ENCODE measurements at places on chromosomes 6 and 20.

DNA sequence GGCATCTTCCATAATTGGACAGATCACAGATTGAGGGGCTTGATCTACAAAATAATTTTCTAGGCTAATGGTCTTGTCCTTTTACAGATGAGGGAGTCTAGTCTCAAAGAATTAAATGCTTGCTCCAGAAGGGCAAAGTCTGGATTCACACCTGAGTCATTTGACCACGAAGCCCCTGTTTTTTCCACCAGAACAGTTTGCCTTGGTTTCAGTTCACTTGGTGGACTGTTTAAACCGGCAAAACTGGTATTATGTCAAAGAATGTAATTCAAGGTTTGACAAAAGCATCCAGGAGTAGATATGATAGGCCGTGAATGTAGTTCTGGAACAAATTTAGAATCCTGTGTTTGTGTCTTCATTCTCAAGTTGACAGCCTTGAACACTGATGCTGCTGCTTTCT, 3.3 kb downstream of the MYO6 start:
- DNase-seq = no peak

DNA sequence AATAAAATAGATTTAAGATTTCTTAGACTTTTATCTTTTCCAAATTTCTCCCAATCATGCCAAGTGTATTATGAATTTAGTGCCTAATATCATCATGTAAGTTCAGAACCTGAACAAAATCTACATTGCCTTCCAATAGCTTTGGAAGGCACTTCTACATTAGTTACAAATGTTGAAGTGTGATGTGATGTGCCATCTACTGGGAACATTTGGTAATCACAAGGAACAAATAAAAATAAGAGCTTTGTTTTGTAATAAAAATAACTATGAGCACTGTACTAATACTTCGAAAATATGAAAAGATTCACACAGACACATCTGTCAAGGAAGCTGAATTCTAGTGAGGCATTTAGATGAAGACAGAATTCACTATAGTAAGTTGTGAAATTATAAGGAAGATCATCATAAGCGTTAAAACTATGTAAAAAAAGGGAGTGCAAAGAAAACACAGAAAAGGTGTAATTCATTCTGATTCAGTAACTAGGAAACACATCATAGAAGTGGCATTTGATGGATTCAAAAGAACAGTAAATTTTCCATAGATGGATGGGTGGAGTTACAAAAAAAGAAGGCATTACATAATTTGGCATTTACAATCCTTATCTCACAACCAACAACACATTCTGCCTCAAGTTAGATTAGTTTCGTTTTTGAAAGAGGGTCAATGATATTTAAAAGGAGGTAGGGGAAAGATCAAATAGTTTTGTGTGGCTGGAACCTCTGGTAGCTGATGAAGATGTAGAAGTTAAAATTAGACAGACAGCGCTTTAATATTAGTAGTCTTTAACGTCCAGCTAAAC, 161.0 kb downstream of the ASCC3 start:
- DNase-seq = peak; percentile 66

GRCh38 chr20:9032758-9033157, 36.1 kb upstream of the PLCB4 start:
- no peak for DNase-seq

- DNase-seq = no peak
Observed at GRCh38 chr6:45052325-45052724, 275.8 kb upstream of the RUNX2 start.

- DNase-seq = no peak
Observed at GRCh38 chr6:149580880-149581279, 14.7 kb downstream of the GINM1 start.

GRCh38 chr6:5303682-5304081, 42.4 kb downstream of the FARS2 start:
- peak; percentile 26 for DNase-seq

GRCh38 chr6:11890849-11891248, 112.2 kb upstream of the ADTRP start:
- no peak for DNase-seq

- no peak for DNase-seq
Observed at GRCh38 chr6:34044945-34045595, 100.8 kb downstream of the GRM4 start.

DNA sequence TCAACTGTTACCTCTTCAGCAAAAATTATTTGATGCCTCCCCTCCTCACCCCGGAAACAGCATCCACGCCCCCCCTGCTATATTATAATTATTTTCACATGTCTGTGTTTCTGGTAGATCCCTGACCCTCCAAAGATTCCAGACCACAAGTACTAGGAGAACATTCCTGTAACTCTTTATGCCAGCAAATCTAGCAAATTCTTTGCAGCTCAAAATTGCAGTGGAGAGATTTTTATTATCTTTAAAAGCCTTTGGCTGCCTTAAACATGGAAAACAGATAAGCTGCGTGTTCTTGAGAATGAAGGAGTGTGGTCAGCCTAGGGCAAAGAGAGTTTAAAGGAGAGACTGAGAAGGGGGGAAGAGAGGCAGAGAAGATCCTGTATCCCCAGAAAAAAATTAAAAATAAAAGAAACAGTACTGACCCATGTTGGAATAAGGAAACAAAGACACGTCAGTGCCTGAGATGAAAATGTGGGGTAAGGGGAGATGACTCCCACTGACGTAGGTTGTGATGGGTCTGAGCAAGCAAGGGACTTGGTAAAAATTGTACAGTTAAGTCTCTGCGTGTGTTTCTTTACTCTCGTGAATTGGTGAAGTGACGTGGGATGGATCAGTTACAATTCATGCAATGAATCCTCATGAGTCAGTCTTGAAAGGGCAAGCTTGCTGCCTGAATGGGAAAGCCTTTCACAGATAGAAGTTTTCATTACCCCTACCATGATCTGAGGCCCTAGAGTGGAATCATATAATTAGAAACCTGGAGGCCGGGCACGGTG, 8.3 kb downstream of the ID4 start:
- no peak for DNase-seq

- DNase-seq = peak; percentile 87
Observed at GRCh38 chr20:38453941-38454340, 18.7 kb upstream of the RALGAPB start.

- DNase-seq = no peak
Observed at GRCh38 chr20:18839507-18840247, 26.1 kb downstream of the SCP2D1 start.

- no peak for DNase-seq
Observed at GRCh38 chr6:79470728-79471127, 66.5 kb downstream of the LCA5 start.

DNA sequence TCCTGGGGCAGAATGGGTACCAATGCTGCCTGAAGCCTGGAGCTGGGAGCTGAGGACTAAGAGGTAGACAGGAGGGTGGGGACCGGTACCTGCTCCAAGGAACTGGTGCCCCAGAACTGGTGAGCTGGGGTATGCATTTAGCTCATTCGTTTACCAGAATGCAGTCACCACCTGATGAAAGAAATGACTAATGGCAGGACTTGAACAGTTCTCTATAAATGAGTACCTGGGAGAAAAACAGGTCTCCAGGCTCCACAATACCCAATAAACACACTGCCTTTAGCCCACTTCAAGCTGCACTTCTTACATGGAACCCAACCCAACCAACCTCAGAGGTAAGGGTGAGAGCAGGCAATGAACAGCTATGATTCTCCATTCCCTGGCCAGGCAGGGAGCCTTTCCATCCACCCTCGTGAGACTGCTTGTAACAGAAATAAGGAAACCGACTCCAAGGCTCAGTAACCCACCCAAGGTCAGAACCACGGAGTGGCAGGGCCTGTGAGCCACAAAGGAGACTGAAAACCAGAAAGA, 15.4 kb downstream of the FKBP1A start:
- DNase-seq = no peak

DNA sequence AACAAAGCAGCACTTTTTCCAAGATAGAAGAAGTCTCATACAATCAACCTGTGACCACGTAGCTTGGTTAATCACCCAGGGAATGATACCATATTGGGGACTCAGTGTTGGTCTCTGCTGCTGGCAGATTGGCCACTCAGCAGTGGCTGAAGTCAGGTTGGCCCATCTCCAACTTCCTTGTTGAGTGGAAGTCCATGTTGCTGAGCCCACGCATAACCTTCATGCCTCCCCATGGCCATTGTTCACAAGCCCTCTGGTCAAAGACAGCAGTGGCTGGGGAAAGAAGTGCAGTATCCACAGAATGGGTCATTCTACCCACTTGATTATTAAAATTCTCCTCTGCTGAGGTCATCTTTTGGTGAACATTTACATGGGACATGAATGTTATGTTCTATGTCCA, 38.5 kb downstream of the PKIB start:
- no peak for DNase-seq

GRCh38 chr6:105057160-105057559, 100.3 kb downstream of the LIN28B start:
- DNase-seq = peak; percentile 68

GRCh38 chr6:75842191-75842590, 93.2 kb downstream of the MYO6 start:
- DNase-seq = no peak

- DNase-seq = peak; percentile 75
Observed at GRCh38 chr6:27139756-27140579, 107.5 kb upstream of the PRSS16 start.

GRCh38 chr6:52499026-52499425, 77.8 kb downstream of the TRAM2 start:
- no peak for DNase-seq

DNA sequence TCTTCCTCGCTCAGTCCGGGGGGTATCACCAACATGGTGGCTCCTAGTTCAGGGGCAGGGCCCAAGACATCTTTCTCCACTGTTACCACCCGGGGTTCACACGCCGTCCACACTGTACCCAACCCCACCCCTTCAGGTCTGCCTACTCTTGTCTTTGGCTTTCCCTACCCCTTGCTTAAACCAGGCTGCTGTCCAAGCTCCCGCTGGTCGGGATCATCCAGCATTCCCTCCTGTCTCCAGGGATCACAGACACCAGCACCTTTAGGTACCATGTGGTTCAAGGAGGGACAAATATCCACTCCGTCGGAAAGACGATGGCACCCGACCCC, 395 bp downstream of the NELFE start:
- no peak for DNase-seq

DNA sequence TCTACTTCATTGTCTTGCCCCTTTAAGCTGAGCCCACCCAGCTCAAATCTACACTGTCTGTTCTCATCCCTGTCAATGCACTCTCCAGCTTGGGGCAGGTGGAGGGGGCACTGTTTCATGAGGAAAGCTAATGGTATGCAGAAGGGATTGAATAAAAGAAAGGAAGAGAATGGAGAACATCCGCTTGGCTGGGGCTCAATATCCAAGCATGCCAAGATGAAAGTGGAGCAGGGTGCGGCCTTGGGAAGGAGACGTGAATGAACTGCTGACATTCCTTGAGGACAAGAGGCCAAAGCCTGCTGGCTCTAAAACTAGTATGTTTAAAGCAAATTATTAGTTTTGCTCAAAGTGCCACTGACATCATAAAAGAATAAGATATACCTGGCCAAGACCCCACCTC, 24.2 kb downstream of the AKAP12 start:
- DNase-seq = no peak

DNA sequence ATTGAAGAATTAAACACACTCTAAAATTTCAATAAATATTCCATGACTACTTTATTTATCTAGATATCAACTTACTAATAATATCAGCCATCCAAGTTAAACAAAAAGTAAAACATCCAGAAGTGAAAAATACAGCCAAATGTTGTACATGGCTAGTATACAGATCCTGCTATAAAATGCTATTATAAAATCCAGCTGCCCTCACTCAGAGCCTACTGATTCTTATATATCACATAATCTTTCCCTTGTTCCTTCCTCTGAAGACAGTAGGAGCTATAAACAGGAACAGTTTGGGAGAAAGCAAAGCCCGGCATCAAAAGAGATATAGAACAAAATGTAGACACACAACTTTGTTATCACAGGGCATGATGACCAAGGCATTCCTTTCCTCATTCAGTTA, 212.9 kb downstream of the PLCB4 start:
- DNase-seq = no peak

- no peak for DNase-seq
Observed at GRCh38 chr6:37576336-37576737, 76.6 kb upstream of the CCDC167 start.

DNA sequence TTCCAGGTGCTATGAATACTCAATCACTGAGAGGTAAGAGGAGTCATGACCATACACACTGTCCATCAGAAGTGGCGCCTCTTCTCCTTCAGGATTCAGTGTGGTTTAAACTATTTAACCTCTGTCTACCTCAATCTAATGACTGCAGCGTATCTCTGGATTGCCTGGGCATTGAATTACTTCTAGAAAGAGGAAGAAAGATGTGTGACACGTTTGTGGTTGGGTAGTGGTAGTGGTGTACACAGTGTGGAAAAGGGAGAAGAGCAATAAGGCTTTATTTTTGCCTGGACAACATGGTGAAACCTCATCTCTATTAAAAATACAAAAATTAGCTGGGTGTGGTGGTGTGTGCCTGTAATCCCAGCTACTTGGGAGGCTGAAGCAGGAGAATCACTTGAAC, 38.0 kb upstream of the ECHDC1 start:
- DNase-seq = no peak

- no peak for DNase-seq
Observed at GRCh38 chr6:79413562-79414002, 123.6 kb downstream of the LCA5 start.

DNA sequence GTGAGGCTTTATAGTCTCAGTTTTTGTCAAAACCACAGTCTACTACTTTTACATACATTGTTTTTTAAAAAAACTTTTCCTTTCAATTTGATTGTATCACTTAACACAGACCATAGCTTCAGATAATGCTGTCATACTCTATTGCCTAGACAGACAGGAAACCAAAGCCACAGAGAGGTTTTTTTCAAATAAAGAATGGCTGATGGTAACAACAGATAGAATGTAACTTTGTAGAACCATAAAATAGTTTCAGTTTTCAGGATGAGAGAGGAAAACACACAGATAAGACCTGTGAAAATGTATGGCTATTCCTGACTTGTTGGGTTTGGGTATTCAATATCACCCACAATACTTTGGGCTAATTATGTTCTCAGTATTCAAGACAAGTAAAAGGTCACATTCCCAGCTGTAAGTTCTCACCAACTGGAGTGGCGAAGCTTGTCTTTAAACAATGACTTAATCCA, 94.0 kb downstream of the ADGRG6 start:
- no peak for DNase-seq

- DNase-seq = no peak
Observed at GRCh38 chr20:38043512-38044300, 10.2 kb downstream of the RPRD1B start.

DNA sequence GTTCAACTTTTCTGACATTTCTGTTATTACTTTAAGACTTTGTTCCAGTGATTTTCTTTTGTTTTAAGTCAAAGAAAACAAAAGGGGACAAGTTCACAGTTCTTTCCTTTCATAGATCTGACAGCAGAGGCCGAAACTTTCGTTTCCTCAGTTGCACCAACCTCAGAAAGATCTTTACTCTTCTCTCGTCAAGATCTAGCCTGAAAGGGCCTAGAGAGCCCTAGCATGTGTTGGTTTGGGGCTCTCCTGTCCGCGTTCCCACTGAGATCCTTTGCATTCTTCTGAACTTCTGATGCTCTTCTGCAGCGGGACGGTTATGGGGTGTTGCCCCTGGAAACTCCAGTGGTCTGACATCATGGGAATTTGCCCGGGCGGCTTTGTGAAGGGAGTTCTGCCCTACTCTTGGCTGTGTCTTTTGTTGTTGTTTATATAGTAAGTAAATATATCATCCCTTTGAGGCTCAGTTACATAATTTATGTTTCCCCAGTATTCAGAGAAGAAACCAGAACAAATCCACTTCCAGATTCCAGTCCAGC, 129.1 kb downstream of the SASH1 start:
- no peak for DNase-seq

- DNase-seq = no peak
Observed at GRCh38 chr6:158730541-158730907, 80.7 kb downstream of the SYTL3 start.

- DNase-seq = no peak
Observed at GRCh38 chr6:21279619-21280018, 313.9 kb upstream of the SOX4 start.

All from Karpas-422 (cell line).